ENCODE measurements at places on chromosomes 2 and 18.

- no peak for DNase-seq
Measured at GRCh38 chr2:226608451-226608850, 191.2 kb downstream of the IRS1 start.

GRCh38 chr2:363824-364470, 76.1 kb upstream of the ALKAL2 start:
- no peak for DNase-seq

- no peak for DNase-seq
Measured at GRCh38 chr2:237159006-237159911, 73.6 kb downstream of the COPS8 start.

- DNase-seq, result no peak
Measured at GRCh38 chr18:48422947-48423378, 13.8 kb upstream of the ZBTB7C start.

- DNase-seq, result no peak
Measured at GRCh38 chr18:70293166-70293565, 4.3 kb downstream of the SOCS6 start.

DNA sequence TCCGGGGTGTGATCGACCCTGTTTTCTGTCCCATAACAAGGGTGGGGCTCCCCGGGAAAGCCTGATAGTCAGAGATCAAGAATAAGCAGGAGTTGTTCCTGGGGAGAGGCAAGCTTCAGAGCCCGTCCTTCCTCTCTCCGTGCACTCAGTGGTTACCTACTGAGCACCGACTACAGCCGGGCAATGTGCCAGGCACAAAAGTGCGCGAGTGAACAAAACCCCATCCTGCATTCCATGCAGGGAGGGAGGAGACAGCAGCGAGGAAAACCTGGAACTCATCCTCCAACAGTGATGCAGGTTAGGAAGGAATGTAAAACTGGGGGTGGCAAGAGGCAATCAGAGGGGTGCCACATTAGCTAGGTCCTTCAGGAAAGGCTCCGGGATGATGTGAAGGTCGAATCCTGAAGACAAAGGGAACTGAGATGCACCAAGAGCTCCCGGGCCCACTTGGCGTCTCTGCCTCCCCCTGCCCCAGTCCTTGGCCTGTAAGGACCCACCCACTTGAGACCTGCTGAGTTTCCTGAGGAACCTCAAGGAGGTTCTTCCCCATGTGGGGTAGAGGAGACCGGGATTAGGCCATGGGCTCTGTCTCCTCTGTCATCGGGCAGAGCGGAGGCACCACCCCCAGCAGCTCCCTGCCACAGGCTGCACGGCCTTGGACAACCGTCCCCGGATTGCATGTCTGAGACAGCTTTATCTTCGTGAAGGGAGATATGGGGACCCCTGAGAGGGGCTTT, 198.2 kb downstream of the NDUFA10 start:
- no peak for DNase-seq

DNA sequence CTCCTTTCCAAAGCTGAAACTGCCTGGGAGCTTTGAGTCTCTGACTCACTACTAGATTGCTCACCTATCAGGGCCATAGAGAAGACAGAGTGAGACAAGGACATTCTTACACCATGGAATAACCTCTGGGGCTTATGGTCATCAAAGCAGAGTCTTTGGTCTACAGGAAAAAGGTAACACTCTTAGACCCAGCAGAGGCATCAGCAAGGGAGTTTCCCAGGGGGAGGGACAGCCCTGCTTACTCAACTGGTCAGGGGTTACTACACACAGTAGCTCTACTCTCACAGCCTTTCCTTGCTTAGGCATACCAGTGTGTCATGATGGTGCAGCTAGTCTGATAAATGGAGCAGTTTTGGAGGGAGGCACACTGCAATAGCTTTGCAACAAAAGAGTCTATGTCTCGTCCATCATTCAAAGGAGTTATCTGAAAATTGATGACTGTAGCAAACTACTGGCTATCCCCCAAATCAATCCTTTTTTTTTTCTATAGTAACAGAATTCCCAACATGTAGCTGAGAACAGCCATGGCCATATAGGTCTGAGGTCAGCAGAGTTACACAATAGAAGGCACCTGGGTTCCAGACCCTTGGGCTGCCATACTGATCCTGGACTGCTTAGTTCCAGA, 22.4 kb upstream of the CD28 start:
- DNase-seq, result no peak

DNA sequence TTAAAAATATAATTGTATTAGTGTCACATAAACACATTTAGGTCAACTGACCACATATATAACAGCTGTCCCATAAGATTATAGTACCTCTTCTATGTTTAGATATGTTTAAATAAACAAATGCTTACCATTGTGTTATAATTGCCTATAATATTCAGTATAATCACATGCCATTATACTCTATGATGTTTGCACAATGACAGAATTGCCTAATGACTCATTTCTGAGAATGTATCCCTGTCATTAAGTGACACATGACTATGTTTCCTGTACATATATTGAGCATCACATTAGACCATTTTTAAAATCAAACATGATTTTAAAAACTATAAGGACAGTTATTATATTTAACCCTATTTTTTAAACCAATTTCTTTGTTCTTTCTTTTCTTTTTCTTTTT, 89.8 kb downstream of the HS6ST1 start:
- DNase-seq, result no peak

GRCh38 chr2:215904101-215904500, 109.2 kb downstream of the MREG start:
- DNase-seq, result no peak

GRCh38 chr2:21281791-21282514, 158.2 kb downstream of the TDRD15 start:
- no peak for DNase-seq

DNA sequence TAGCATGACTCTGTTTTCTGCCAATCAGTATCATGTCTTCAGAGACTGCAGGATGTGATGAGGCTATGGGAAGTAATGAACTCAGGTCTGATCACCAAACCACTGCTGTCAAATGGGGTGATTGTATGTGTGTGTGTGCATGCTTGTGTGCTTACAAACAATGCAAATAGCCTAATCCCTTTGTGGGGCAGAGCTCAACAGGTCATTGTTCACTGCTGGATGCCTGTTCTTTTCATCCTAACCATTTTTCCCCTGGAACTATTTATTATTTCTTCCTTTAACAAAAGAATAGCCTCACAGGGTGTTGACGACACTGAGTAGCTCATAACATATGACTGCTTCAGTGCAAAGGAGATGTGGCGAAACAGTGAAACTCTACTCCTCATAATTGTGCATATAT, 55.9 kb downstream of the NXPH2 start:
- DNase-seq, result no peak

DNA sequence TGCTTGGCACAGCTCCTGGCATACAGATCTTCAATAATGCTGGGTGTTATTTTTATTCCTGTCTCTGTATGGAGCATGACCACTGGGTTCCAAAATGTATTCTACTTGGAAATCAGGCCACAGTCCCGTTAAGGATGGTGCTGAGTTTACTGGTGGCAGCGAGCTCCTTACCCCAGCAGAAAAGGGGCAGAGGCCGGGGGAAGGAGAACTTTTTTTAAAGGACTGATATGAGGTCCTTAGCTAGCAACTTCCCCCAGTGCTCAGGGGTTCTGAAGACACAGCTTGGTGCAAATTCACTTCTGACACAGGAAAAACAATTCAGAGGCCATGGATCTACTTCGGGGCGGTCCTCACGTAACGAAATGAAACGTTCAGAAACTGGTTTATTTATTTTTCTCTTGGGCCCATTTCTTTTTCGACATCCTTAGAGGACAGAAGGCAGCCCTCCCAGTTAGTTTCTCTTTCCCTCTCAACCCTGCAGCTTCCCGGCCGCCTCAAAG, 872 bp downstream of the RDH14 start:
- DNase-seq, result no peak

Data from NCI-H524 treated with DMSO at 0.1 percent for 48 hours (cell line).